ENCODE measurements at places on chromosomes 7 and 10.

- no peak for DNase-seq
These were observed 2.0 kb upstream of the NEUROG3 start for GRCh38 chr10:69575164-69575722.

DNA sequence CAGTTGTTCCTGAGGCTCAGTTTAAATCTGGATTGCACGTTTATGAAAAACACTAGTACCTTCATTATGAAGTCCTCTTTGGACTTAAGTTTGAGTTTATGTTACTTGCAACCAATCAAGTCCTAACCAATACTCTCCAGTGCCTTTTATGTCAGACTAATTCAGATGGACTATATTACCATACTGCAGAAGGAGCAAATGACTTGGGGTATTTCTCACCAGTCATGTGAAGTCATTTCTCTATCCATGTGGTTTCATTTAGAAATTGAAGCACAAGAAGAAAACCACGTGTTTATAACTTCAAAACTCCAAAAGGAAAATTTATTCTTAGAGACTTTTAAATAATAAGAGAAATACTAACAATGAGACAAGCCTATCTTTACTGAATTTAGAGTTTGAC, 201.6 kb downstream of the MBL2 start:
- no peak for DNase-seq

DNA sequence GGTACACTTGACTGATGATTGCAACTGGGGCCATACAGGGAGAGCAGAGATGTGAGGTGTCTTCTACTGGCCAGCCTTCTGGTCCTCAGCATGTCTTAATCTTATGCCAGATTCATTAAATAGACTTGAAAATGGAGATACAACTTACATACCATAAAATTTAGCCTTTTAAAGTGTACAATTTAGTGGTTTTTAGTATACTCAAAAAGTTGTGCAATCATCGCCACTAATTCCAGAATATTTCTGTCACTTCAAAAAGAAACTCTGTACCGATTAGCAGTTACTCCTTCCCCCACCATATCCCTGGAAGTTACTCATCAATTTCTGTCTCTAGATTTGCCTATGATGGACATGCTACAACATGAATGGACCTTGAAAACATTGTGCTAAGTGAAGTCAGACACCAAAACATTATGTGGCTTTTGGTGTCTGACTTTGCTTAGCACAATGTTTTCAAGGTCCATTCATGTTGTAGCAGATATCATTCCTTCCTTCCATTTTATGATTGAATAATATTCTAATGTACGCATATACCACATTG, 53.0 kb downstream of the SH2D4B start:
- no peak for DNase-seq

- no peak for DNase-seq
These were observed 29.7 kb upstream of the SCIN start for GRCh38 chr7:12540850-12541249.

GRCh38 chr10:33336582-33337325, 2.3 kb upstream of the NRP1 start:
- DNase-seq = no peak
